ENCODE measurements at places on chromosomes 6 and 20.

DNA sequence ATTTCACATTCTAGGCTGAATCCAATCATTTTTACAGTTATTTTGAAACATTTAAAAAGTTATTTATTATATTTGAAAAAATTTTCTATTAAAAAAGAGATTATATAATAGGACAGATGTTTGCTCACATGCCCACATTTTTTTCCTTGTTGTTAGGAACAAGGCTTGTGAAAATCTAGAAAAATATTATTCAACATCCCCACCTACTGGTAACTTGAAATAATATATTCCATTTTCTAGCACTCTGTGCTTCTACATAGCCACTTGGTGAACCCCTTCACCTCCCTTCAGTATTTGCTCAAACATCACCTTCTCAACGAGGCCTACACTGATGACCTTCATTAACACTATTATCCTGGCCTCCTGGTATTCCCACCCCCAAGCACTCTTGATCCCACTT, 18.3 kb upstream of the GPRC6A start:
- peak; percentile 28 for DNase-seq

- DNase-seq, result no peak
Observed at GRCh38 chr6:79597155-79597554, 34.0 kb upstream of the SH3BGRL2 start.

DNA sequence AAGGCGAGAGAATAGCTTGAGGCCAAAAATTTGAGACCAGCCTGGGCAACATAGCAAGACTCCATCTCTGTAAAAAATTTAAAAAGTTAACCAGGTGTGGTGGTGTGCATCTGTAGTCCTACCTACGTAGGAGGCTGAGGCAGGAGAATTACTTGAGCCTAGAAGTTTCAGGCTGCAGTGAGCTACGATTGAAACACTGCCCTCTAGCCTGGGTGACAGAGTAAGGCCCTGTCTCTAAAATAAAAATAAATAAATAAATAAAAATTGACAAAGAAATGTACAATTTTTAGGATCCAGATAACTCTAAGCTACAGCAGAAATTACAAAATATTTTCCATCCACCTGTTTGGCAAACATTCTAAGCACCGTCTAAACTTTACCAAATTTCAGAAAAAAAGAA, 941.0 kb upstream of the ADGRB3 start:
- no peak for DNase-seq

DNA sequence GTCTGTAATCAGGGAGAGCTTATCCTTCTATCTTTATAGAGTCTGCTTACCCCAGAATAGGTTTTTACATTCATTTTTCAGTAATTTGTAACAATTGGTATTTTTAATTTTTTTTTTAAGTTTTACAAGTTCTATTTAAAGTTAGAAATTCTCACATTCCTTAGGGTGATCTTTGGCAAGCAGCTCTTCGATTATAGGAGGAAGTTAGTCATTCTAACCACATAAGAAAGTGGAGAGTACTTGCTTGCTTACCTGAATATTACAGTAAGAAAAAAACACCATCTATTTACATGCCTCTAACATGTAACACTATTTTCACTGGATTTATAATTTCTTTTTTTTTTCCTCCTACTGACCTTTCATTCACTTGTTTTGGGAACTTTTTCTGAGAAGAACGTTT, 6.7 kb downstream of the TSHZ2 start:
- no peak for DNase-seq

- DNase-seq, result no peak
Observed at GRCh38 chr6:109872968-109873545, 105.1 kb upstream of the GPR6 start.

DNA sequence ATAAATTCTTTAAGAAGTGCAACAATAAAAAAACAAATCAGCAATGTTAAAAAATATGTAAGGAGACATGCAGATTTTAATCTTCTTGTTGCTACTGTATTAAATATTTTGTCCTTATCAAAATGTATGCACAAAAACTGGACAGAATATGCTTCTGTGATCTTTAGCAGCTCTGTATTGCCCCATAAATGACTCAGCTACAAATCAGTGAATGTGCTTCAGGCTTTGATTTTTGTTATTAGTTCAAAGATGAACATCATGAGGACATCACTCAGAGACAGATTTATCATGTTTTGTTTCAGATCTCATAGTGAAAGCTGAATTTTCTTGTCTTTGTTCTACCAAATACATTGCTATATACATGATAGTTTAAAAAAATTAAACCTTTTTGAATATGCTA, 312.4 kb downstream of the GRIK2 start:
- DNase-seq, result no peak

GRCh38 chr6:36499918-36500317, 47.4 kb downstream of the STK38 start:
- no peak for DNase-seq

- no peak for DNase-seq
Observed at GRCh38 chr6:161135695-161136591, 137.9 kb downstream of the AGPAT4 start.

GRCh38 chr6:108757357-108757756, 90.9 kb upstream of the ARMC2 start:
- DNase-seq, result no peak

DNA sequence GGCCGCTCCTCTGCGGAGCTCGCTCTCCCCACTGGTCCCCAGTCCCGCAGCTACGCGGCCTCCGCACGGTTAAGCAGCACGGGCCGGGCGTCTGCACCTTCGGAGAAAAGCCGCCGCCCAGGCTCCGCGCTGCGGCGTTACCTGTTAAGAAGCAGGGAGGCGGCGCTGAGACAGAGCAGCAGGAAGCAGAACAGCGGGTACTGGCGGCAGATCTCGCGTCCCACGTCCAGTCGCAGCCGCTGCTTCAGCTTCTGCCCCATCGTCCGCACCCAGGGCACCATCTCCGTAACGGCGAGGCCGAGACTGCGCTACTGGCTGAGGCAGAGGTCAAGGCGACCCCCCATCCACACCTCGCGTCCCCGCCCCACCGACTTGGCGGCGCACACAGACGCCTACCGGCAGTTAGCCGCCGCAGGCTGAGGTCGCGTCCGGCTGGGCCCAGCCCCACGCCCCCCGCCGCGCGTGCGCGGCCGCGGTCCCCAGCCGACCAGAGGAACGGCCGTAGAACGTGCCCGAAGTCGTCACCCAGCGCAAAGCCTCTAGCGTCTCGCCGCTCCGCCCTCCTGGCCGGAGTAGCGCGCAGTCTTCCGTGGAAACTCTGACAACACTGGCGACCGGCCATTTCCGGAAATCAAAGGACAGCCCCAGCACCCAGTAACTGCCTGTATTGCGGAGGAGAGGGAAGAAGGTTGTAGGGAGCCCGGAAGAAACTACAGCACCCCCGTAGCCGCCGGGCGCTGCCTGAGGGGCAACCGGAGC, at the start of gene SNX14:
Gene SNX14 (minus strand): TSS at position 421 of the 759 bp plus-strand sequence. CDS start 140 bp downstream, at position 281.
- peak; percentile 99 for DNase-seq

GRCh38 chr6:225121-225721, 67.1 kb upstream of the DUSP22 start:
- DNase-seq, result no peak

GRCh38 chr6:149035766-149036165, 281.7 kb upstream of the TAB2 start:
- DNase-seq, result no peak

GRCh38 chr20:4880051-4880450, 121.3 kb downstream of the SLC23A2 start:
- no peak for DNase-seq

GRCh38 chr6:23327621-23328020, 758.3 kb downstream of the HDGFL1 start:
- DNase-seq, result no peak

Data from AG20443 (cell line).